ENCODE measurements at places on chromosomes 6 and 20. TPM values are rescaled to one million over a fixed set of nuclear protein-coding genes. Genes with fewer than 3 reads are reported as not detected.

Gene MAP7
- 1.8 TPM for total RNA-seq

GRCh38 chr6:145836170-145836569 is 21.6 kb upstream of the FBXO30 start:
- no peaks in the 10 kb centered on the region for H3K27me3 ChIP-seq
- peaks cover 7% of the 10 kb centered on the region for H3K4me1 ChIP-seq
- H3K4me3 ChIP-seq: no peak overlapping the region
- H3K36me3 ChIP-seq: no peaks in the 10 kb centered on the region
- no peak for DNase-seq
- H3K27ac ChIP-seq: no peak overlapping the region

DNA sequence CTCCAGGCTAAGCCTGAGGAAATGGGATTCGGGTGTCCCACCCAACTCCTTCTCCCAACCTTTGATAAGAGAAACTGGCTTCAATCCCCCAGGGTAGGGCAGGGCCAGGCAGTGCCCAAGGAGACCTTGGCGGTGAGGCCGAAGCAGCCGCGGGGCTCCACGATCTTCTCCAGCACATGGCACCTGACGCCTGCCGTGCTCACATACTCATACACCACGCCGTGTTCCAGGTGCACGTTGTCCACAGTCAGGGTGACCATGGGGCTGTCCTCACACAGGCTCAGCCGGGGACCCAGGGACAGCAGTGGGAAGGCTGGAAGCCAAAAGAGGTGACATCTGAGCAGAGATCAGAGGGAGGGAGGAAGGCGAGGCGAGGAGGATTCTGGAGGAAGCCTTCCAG is 176.5 kb downstream of the PREX1 start:
- H3K36me3 ChIP-seq: peaks cover 78% of the 10 kb centered on the region
- no peak overlapping the region for H3K27ac ChIP-seq
- DNase-seq: no peak
- no peaks in the 10 kb centered on the region for H3K27me3 ChIP-seq
- no peaks in the 10 kb centered on the region for H3K4me1 ChIP-seq
- H3K4me3 ChIP-seq: no peak overlapping the region

DNA sequence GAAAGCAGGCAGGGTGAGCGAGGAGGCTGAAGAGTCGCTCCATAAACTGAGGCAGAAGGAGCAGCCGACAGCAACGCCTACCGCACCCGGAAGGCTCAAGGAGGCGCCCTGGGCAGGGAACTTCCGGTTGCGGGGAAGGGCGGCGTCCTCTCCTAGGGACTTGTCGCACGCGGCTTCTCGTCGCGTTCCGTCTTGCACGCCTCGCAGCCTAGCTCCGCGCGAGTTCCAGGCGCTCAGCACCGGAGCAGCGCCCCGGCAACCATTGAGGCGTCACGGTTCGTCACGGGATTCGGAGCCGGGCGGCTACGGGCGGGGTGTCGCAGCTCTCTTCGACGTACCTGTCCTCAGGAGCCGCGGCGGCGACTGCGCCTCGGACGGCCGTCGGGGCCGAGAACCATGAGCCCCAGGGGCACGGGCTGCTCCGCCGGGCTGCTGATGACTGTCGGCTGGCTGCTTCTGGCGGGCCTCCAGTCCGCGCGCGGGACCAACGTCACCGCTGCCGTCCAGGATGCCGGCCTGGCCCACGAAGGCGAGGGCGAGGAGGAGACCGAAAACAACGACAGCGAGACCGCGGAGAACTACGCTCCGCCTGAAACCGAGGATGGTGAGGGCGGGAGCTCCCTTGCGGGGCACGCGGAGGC is at the start of gene SPACA1:
TSS of gene SPACA1 (plus strand) at position 332 of the 641 bp plus-strand sequence. CDS start at position 397, 65 bp downstream.
- H3K27me3 ChIP-seq: peaks cover 11% of the 10 kb centered on the region
- no peak within 1 kb of the TSS for H3K4me3 ChIP-seq
- no peak for DNase-seq
- H3K27ac ChIP-seq: no peak within 1 kb of the TSS
